Eye (tissue), 1 donor: ENCODE measurements at places on chromosomes 4 and X.

DNA sequence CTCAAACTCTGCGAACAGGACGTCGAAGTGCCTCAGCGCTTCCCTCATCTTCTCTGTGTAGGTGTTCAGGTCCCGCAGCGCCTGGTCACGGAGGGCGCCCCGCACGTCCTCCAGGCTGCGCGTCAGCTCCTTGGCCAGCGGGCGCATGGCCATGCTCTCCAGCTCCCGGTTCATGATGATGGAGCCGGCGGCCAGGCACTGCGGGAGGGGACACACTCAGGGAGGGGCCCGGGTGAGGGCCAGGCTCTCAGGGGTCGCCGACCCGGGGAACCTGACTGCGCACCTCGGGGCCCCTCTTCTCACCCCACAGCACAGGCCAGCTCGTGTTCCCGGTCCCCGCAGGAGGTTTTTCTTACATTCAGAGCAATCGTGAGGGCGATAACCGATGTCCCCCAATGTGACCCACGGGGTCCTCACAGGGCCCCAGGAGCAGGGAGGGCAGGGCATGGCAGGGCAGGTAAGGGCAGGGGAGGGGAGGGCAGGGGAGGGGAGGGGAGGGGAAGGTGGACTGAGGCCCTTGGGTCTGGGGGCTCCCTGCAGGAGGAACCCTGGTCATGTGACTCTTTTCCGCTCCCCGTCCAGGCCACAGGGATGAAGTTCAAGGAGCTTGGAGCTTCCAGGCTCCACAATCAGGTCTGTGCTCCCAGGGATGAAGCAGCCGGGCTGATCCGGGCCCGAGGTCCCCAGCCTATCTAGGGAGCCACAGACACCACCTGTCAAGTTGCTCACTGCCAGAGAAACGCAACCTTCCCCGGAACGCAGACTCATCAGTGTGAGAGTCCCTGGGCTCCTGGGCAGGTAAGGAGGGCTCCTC, 77.8 kb upstream of the MXD4 start:
- no peak for DNase-seq

DNA sequence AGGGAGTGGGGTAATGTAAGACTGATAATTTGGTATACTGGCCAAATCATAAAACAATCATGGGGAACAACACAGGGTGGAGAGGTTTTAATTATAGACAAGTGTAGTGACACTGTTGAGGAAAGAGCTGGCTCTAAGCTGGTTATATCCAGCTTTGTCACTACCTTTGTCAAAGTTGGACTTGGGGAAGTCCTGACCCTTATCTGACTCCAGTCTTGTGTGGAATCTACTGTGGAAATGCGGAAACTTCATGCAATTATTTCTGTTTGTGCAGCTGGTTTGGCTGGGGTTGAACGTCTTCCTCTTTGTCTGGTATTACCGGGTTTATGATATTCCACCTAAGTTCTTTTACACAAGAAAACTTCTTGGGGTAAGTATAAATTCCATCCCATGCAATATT, 2.0 kb downstream of the CYBB start:
- DNase-seq, result no peak

- DNase-seq, result no peak
These were observed 20.1 kb upstream of the XPNPEP2 start for GRCh38 chrX:129718676-129719075.

DNA sequence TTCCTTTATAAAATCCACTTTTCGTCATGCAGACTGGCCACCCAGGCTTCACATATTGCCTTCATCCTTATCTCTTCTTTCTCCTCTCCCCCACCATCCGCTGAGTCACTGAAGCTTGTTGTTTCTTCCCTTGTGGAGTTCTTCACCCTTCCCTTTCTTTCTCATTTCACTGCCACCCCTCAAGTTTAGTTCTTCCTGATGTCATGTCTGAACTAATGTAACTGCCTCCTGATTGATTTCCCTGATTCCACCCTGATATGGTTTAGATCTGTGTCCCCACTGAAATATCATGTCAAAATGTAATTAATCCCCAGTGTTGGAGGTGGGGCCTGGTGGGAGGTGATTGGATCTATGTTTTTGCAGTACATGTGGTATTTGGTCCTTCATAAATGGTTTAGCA, 151.4 kb downstream of the CPEB2 start:
- no peak for DNase-seq

GRCh38 chr4:142095886-142096605, 459.7 kb downstream of the IL15 start:
- no peak for DNase-seq

DNA sequence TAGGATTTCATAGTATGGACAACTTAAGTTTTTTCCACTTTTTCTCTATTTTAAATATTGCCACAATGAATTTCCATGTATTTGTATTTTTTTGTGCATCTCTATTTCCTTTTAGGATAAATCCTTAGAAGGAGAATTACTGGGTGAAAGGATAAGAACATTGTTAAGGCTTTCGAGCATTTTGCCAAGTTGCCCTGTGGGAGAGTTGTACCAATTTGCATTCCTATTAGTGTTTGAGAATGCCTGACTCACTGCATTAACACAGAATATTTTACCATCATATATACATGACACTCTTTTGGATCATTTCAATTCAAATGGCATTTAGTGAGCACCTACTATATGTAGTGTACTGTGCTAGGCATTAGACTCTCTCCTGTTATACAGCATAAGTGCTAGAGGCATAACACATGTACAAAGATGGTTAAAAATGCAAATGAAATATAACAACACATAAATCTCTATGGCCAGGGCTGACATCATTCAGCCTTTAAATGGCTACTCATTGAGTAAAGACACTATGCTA, 57.0 kb downstream of the PLAC1 start:
- no peak for DNase-seq

DNA sequence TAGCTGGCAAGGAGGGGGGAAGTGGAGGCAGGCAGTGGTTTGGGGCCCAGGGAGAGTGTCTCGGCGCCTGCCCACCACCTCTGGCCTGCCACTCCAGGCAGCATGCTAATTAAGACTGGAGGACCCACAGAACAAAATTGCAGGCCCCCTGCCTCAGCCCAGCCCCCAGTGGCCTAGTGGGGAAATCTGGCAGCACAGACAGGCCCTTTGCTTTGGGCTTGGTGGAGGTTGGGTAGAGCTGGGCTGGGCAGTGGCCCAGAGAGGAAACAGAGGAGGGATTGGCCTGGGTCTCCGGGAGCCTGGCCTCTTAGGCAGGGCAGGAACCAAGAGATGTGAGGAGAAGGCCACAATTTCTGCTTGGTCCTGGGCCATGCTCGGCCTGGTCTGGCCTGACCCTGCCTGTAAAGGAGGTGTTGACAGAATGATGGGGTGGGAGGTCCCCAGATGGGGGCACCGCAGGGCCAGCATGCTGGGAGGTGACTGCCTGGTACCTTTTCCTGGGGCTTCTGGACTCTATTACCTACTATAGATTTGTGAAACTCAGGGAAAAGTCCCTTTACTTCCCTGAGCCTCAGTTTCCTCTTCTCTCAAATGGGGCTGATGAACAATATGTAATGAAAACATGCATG, 92.4 kb upstream of the PJA1 start:
- no peak for DNase-seq

- DNase-seq, result no peak
These were observed 3.4 kb upstream of the CPLX1 start for GRCh38 chr4:829291-829690.

DNA sequence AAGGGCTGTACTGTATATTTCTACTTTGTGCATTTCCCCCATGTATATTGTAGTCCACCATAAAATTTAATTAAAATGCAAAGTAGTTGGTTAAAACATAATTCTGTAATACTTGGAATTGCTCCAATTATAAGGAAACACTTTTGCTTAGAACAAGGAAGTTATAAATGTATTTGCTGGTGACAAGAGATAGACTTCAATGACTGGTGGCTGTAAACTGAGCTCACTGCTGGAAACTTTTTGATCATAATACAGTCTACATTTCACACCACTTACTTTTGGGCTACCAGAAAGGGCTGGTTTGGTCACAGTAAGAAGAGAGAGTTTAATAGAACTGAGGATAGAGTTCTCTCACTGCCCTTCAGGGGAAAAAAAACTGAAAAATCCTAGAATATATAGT, 32.7 kb downstream of the DCAF8L2 start:
- no peak for DNase-seq

GRCh38 chr4:67580577-67580976, 22.1 kb downstream of the STAP1 start:
- DNase-seq, result no peak

DNA sequence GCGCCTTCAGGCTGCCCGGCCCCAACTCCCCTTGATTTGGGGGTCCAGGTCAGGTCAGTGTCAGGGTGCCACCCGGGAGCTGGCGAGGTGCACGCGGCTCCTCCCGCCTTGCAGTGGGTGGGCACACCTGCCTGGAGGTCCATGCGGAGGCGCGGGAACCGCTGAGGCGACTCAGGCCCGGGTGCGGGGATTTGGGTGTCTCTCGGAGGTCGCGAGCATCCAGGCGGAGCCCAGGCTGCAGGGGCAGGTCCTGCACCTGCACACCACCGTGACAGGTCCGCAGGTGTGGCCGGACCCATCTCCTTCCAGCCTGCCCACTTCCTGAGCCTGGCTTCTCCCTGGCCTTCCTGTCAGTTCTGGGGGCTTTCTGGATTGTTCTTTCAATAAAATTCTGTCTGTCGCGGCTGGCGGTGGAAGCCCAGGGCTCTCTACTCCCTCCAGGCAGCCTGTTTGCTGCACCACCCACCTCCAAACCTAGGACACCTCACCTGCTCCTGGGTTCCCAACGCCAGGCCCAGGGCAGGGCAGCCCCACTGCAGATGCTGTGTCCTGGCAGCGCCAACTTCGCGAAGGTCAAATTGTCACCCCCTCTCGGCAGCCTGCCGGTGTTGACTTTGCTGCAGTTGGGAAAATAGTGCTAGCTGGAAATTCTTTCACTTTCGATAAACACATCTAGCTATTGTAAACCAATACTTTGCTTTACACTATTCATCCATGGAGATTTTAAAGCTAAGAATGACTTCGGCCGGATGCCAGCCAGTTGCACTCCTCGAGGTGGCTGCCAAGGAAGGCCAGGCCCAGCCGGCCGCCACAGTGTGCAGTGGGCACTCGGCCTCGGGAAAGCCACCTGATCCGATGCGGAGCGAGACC, 35.9 kb downstream of the FGFRL1 start:
- DNase-seq, result no peak

DNA sequence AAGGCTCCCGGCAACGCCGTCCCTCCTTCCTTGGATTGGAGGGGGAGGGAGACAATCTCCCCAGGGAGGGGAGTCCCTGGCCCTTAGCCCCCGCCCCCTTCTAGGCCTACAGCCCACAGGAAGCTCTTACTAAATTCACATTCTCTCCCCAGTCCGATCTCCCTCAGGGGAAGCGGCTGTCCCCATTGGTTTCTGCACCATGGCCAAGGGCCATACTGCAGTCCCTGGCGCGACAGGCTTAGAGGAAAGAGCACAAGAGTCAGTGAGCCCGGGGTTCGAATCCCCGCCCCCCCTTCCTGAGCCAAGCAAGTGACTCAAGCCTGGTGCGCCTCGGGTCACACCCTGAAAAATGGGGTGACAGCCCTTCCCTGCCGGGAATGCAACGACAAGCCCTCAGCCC, 1.1 kb downstream of the ABLIM2 start:
- DNase-seq, result no peak

DNA sequence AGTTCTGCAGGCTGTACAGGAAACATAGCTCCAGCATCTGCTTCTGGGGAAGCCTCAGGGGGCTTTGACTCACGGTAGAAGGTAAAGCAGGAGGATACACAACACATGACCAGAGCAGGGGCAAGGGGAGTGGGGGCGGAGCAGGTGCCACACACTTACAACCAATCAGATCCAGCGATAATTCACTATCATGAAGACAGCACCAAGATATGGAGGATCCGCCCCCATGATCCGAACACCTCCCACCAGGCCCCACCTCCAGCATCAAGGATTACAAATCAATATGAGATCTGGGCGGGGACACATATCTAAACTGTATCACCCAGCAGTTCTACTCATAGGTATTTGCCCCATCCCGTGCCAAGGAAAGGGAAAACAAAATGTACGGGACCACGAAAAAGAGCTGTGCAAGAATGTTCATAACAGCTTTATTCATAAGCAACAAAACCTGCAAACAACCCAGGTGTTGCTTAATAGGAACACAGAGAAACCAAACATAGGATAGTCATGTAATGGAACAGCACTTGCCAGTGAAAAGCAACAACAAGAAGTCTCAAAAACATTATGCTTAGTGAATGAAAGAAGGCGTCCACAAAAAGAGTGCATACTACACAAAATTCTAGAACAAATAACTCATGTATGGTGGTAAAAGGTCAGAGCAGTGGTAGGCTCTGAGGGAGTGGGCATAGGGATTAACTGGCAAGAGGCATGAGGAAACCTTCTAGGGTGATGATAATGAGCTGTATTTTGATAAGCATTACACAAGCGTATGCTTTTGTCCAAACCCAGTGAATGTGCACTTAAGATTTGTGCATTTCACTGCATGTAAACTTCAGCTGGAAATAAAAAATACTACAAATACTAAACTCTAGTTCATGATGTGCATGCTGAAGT, 130.9 kb upstream of the FAM9B start:
- DNase-seq, result no peak

GRCh38 chrX:10747975-10748374, 127.6 kb upstream of the MID1 start:
- DNase-seq, result no peak

GRCh38 chr4:104743215-104743653, 248.5 kb upstream of the CXXC4 start:
- DNase-seq, result no peak

GRCh38 chr4:42843694-42844093, 48.8 kb upstream of the GRXCR1 start:
- no peak for DNase-seq

DNA sequence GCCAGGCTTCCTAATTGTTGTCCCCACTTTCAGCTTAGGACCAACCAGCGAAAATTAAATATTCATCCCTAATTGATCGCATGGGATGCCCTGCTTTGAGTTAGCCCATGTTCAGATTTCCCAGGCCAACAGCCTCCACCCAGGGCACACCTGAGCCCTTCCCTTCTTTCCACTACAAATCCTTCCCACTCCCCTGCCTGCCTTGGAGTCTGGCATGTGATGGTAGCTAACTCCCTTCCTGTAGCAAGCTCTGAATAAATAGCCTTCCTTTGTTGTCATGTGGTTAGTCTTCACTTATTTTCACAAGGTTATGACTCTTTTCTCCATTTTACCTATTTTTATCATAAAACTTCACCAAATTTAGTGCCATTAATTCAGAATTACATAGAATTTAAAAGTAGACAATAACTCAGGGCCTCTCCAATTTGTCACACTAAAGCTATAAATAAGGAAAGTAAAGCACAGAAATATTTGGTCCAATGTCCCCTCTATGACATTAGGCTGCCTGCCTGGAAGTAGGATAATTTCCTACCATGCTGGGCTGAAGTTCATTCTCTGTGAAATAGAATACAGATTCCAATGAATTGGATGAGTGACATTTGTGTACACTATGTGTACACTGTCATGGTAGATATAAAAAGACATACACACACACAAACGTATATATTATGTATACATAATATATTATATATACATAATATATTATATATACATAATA, 166.4 kb upstream of the CPEB2 start:
- DNase-seq, result no peak
